Activated naive CD4-positive, alpha-beta T cell treated with anti-CD3 and anti-CD28 coated beads for 36 hours (primary cell): ENCODE measurements at places on chromosomes 4 and X. TPM values are rescaled to one million over a fixed set of nuclear protein-coding genes. Genes with fewer than 3 reads are reported as not detected.
A peak's percentile ranks its signal among the peaks of the same experiment; 100 is the strongest.

DNA sequence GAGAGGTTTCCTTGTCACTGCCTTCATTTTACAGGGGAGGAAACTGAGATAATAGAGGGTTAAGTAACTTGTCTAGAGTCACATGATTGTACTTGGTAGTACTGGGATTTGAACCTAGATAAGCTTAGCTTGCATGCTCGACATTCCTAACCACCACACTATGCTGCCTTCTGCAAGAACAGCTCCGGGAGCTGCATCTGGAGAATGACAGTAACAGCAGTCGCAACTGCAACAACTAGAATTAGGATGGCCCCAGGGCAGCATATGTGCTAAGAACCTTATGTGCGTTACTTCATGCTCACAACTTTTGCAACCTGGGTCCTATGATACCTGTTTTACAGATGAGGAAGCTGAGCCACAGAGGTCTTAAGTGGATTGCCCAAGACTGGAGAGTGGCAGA is 89.5 kb upstream of the LCORL start:
- H3K4me1 ChIP-seq, result no peaks in the 10 kb centered on the region
- no peak overlapping the region for H3K4me3 ChIP-seq
- DNase-seq, result no peak
- H3K36me3 ChIP-seq, result no peaks in the 10 kb centered on the region

DNA sequence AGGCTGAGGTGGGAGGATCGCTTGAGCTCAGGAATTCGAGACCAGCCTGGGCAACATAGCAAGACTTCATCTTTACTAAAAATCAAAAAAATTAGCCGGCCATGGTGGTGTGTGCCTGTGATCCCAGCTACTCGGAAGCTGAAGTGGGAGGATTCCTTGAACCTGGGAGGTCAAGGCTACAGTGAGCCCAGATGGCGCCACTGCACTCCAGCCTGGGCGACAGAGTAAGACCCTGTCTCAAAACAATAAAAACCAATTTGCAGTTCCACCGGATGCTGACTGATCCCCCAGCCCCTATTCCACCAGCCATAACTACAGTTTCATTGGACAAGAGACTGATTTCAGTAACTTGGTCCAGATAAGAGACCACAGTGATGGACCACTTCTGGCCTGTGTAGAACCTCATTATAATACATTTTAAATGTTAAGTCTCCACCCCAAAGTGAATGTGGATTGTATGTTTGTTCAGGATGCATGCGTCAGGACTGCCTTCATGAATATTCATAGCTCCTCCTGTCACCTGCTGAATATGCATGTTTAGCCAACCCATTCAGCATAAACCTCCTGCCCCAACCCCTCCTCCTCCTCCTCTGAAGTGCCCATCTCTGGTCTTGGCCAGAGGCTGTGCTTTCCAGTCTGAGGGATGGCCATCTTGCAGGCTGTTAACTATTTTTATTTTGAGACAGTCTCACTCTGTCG is 2.3 kb upstream of the SLBP start:
- H3K36me3 ChIP-seq, result peaks cover 48% of the 10 kb centered on the region
- H3K27ac ChIP-seq, result peak overlapping the region; percentile 94
- DNase-seq, result no peak
- H3K4me1 ChIP-seq, result peaks cover 62% of the 10 kb centered on the region

- H3K27ac ChIP-seq, result no peak overlapping the region
- H3K36me3 ChIP-seq, result peaks cover 31% of the 10 kb centered on the region
- DNase-seq, result no peak
Observed at GRCh38 chr4:183492791-183493222, 12.1 kb upstream of the ING2 start.

DNA sequence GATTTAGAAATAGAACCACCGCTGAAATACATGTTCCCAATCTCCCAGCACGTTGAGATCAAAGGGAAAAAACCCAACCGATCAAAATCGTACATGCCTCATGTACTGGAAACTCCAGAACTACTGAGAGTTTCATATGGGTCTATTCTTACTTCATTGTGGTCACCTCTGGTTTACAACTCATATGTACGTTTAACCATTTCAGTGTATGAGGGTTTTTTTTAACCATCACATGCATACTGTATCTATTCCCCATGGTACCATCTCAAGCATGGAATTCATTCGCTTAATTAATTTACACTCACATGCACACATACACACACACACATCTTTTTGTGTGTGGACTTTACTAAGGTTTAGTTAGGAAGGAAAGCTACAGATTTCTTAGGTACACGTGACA is 46.0 kb upstream of the CLNK start:
- no peak overlapping the region for H3K4me3 ChIP-seq
- no peaks in the 10 kb centered on the region for H3K36me3 ChIP-seq
- H3K27me3 ChIP-seq, result no peaks in the 10 kb centered on the region
- H3K27ac ChIP-seq, result no peak overlapping the region

DNA sequence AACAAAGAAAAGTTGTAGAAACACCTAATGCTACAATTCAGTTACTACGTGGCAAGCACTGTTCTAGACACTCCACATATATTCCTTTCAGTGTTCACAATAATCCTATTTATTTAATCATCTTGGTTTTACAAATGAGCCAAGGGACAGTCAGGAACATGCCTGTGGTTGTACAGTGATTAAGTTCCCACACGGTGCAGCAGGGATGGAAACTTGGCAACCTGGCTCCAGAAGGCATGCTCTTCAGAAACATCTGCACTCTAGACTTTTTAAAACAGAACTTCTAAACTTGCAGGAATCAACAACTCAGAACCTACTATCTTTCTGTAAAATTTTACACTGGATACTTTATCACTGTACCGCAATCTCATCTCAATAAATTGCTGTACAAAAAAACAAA is 32.1 kb downstream of the TAPT1 start:
- DNase-seq, result no peak
- no peak overlapping the region for H3K27ac ChIP-seq
- H3K4me1 ChIP-seq, result peaks cover 26% of the 10 kb centered on the region
- peaks cover 21% of the 10 kb centered on the region for H3K36me3 ChIP-seq

DNA sequence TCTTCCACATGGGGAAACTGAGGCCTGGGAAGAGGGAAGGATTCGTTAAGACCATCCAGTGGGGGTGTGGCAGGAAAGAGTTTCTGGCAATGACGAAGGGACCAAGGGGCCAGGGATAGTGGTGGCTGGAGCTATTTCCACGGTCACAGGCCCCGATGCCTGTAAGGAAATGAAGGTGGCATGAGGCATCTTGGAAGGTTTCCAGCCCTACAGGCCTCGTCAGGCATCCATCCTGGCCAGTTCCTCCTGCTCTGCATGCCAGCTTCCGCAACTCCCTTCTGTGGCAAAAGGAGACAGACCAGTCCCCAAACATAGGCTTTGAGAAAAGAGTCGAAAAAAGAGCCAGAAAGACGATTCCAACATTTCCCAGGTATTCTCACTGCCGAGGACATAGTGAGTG is 9.2 kb upstream of the C4orf50 start:
- peaks cover 4% of the 10 kb centered on the region for H3K27me3 ChIP-seq
- H3K4me1 ChIP-seq, result no peaks in the 10 kb centered on the region
- DNase-seq, result no peak
- no peak overlapping the region for H3K27ac ChIP-seq
- H3K36me3 ChIP-seq, result no peaks in the 10 kb centered on the region

The IQCM gene
- total RNA-seq, result not detected

The NLGN3 gene
- 0.60 TPM for total RNA-seq

The STBD1 gene
- total RNA-seq, result not detected

The NALF2 gene
- total RNA-seq, result 0.29 TPM
